ENCODE measurements at places on chromosomes 5 and 9.
A peak's percentile ranks its signal among the peaks of the same experiment; 100 is the strongest.

DNA sequence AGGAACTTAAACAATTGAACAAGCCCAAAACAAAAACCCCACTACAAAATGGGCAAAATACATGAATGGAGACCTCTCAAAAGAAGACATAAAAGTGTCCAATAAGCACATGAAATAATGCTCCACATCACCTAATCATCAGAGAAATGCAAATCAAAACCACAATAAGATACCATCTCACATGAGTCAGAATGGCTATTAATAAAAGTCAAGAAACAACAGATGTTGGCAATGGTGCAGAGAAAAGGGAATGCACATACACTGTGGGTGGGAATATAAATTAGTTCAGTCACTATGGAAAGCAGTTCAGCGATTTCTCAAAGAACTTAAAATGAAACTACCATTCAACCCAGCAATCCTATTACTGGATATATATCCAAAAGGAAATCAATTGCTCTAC is 337.4 kb upstream of the GRIA1 start:
- DNase-seq: no peak

- DNase-seq: no peak
Observed at GRCh38 chr9:134212809-134213507, 48.6 kb upstream of the RNU6ATAC start.

GRCh38 chr5:96814041-96814440 is 6.3 kb upstream of the ERAP1 start:
- DNase-seq: no peak

GRCh38 chr9:135035781-135036760 is 51.4 kb upstream of the OLFM1 start:
- DNase-seq: no peak

DNA sequence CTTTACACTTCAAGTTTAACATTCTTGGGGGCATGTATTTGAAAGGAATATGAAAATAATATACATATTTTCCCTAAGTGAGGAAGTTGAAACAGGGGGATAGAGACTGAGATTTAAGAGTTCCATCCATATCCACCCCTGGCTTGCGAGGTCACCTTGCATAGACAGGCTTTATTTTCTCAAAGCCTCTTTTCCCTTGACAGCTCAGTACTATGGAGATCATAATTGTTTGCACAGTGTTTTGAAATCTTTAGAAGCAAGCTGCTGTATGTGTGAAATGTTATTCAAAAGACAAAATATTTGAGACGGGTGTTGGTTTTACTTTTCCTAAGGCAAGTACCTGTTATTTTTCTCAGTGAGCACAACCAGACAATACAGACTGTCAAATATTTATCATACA is 163.1 kb downstream of the LRRC70 start:
- no peak for DNase-seq

GRCh38 chr5:150599917-150600511 is 40.4 kb upstream of the SYNPO start:
- no peak for DNase-seq

GRCh38 chr9:114061830-114062474 is 16.1 kb downstream of the AMBP start:
- no peak for DNase-seq

- no peak for DNase-seq
Observed at GRCh38 chr9:37543468-37543867, 32.7 kb downstream of the FBXO10 start.

DNA sequence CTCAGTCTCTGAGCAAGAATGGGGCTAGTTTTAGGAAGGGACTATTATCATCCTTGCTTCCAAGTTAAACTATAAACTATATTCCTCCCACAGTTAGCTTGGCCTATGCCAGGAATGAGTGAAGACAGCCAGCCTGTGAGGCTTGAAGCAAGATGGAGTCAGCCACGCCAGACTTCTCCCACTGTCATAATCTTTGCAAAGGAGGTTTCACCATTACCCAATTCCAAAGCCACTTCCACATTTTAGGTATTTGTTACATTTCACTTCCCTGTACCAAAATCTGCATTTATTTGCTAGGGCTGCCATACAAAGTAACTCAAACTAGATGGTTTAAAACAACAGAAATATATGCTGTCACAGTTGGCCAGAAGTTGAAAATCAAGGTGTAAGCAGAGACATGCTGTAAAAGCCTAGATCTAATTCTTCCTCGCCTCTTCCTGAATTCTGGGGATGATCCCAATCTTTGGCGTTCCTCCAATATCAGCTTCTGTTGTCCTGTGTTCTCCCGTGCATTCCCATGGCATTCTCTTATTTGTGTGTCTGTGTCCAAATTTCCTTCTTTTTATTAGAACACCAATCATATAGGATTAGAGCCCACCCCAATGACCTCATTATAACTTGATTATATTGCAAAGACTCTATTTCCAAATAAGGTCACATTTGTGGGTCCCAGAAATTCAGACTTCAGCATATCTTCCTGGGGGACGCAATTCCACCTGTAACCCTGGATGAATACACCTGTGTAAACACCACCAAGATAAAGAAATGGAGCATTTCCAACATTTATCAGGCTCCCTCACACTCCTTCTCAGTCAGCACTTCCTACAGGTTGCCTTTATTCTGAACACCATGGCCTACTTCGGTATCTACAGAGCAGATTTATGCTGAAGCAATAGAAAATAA is 126.8 kb downstream of the GCNT1 start:
- no peak for DNase-seq

DNA sequence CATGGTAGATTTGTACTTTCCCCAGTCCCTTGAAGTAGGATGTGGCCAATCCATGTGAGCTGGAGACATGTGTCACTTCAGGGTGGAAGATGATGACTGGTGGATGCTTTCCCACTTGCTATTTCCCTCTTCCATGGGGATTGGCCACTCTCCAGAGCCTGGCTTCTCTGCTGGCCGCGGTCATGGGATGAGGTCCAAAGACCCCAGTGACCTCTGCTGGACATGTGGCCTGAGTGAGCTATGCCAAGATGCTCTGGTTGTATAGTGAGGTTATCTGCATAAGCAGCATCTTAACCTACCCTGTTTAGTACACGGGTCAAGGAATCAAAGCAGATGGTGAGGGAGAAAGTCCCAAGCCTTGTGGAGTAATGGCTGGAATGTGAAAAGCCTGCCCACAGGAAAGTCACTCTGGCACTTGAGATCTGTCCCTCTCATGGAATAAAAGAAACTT is 47.1 kb downstream of the SH3PXD2B start:
- DNase-seq: no peak

DNA sequence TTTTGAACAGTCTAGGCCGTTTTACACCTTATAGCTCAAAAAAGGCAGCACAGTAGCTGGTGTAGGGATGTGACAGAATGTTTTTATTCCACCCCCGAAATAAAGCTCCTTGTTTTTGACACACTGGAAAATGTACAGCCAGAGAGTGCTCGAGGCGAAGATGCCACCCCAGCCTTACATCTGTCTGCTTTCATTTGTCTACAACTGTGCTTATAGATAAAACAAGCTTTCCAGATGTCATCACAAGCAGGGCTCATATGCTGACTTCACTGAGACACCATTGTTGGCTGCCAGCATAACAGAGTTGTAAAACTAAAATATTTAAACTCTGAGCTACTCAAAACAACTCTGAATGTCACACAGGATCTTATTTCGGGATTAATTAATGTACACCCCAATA is 386.3 kb downstream of the BNC2 start:
- DNase-seq: no peak

GRCh38 chr5:166722939-166723338 is 1568.5 kb upstream of the WWC1 start:
- no peak for DNase-seq

- DNase-seq: peak; percentile 53
Observed at GRCh38 chr5:16690243-16690852, 73.6 kb upstream of the RETREG1 start.

DNA sequence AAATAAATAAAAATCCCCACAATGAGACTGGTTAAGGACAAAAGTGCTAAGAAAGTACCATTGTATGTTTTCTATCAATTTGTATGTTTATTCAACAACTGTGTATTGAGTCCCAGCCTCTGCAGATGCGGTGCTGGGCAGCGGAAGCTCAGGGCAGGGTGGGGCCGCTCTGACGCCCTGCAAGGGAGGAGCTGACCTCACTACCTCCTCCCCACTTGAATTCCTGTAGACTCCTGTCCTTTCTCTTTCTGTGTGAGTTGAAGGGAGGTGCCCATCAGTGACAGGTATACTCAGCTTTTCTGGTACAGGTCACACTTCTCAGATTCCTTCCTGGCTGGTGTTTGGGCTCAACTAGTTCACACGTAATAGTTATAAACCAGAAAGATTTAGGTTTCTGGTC is 27.0 kb downstream of the ANGPTL2 start:
- no peak for DNase-seq

DNA sequence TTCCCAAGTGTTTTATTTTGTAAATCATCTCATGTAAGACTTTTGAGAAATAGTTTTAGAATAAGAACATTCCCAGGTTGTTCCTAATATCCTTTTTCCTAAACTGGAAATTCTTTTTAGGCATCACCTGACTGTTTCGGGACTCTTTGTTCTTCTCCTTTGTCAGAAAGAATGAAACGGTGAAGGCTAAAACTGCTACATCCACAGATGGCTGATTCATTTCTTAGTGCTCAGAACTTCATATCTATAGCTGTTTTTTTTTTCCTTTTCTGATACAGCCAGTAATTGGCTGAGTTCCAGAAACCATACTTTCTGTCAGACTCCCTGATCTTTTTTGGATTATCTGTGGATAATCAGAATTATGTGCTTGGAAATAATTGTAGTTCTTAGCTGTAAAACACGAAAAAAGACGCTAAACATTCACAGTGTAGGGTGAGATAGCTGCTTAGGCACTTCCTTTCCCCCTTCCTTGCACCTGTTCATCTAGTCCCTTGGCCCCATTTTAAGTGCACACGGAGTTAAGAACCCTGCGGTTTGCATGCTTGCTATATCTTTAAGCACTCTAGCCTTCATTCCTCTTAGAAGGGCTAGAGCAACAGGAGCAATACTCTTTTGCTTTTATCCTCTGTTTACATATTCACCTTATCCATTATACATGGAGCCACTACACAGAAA is 283.9 kb downstream of the PJA2 start:
- no peak for DNase-seq

- DNase-seq: no peak
Observed at GRCh38 chr9:135334953-135335460, 144.6 kb upstream of the PPP1R26 start.

GRCh38 chr5:18607570-18607969 is 973.3 kb downstream of the TAF11L14 start:
- no peak for DNase-seq

GRCh38 chr9:15856591-15856990 is 303.7 kb downstream of the CCDC171 start:
- DNase-seq: no peak

DNA sequence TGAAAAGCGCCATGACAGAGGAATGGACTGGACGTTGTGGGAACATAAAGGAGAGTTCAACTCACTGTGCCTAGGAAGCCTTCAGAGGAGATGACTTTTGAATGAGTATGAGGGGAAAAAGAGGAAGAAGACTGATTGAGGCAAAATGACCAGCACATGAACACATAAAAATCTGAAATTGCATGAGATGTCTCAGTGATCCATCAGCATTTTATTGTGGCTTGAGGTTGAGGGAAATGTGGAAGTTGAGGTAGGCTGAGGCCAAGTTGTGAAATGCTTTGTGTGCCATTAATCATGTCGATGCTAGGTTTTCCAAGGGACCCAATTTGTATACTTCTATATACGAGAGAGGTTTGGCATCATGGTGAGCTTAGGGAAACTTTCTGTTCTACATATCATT is 140.9 kb upstream of the TLX3 start:
- DNase-seq: no peak

DNA sequence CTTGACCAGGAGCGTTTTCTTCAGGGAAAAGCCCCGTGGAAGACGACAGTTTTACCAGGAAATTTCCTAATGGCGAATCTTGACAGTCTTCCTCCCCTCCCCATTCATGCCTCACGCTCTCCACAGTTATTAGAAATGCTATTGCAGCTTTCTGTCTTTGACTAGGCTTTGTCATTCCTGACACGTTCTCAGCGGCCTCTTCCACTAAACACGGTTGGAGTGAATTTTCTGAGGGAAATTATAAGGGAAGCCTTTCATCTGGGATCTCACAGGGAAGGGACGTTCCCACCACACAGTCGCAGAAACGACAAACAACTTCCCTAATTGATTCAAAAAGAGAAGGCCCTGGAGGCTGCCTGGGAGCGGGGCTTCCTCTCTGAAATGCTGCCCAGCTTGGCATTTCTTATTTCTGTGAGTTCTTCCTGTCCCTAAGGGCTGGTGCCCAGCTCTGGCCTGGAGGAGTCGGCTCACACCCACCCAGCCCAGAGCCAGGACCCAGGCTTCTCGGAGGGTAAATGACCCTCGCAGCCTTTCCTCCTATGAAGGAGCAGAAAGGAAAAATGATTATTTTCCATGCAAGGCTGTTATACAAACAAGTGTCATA is 57.1 kb upstream of the PPP1R26 start:
- DNase-seq: no peak

DNA sequence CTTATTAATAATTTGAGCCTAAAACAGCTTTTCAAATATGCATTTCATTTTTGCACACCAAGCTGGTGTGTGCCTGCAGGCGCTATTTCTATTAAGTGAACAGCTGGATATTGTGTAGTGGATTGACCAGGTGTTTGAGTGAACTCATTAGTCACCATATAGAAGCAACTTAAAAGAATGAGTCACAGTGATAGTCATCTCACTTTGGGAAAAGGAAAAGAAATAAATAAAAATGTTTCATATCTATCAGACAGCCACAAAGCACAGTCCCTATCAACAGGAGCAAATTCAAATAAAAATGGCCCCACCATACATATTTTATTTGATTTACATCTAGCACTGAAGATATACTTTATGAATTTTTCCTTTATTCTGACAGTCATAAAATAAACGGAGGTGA is 456.5 kb upstream of the CDH9 start:
- no peak for DNase-seq

DNA sequence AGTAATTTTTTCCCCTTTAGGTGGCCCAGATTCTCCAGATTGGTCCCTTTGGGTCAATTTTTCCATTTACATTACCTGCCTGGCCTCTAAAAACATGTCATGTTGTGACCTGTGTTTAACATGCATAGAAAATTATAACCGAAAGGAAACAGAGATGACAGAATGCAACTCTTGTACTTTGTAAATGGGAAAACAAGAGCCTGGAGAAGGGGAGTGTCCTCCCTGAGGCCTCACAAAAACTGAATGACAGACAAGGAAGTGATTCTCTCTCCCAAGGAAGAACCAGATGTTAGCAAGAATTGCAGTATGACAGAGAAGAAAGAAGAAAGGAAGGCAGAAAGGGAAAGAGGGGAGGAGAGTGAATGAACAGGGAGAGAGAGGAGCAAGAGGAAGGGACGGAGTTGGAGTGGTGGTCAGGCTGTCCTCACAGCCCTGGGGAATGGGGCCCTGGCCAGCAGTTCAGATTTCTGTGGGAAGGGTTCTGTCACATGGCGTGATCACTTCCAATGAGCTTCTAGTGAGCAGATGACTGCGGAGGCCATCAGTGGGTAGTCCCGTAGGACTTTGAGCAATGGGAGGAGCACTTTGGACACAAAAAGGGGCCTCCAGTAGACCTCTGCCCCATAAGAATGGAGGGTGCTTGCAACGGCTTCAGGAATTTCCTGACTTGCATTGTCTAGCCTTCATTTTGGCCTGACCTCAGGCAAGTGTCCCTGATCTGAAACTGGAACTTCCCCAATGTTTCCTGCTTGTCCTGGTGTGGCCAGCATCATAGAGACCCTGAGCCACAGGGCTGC is 31.6 kb downstream of the ABLIM3 start:
- DNase-seq: no peak

All from GM13976 (cell line).